ENCODE measurements at places on chromosomes 11 and 22. TPM values are rescaled to one million over a fixed set of nuclear protein-coding genes. Genes with fewer than 3 reads are reported as not detected.

C11orf87 gene
- total RNA-seq, result 0.49 TPM

PICALM gene
- 110 TPM for total RNA-seq

DNA sequence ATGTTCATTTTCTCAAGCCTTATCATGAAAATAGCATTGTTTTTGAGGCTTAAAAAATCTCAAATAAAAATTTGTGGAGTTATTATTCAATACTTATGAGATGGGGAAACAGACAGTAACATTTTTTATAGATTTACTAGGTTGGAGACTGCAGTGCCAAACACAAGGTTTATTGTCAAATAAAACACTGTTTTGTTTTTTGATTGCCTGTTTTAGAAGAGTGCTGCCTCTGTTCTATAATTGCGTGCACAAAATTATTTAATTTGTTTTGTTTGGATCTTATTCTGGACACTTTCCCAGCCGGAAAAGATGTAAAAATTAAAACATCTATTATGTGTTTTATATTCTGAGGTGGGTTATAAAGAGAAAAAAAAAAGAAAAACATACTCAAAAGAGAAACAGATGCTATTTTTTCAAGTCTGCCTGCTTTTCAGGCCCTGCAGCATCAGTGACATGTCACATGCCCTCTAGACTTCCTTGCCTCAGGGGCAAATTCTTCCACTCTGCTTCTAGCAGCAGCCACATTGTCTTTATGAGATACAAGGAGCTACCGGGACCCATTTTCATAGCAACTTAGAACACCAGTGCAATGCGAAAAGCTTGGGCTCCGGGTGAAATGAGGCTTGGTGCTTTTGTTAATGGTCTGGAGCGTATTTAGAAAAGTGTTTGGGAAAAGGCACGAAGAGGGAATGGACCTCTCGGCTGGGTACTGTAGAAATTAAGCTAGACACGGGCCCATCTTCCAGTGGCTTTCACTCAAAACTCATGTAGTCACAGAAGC is 77.5 kb downstream of the EFCAB6 start:
- no peak overlapping the region for H3K27ac ChIP-seq
- H3K27me3 ChIP-seq, result no peaks in the 10 kb centered on the region
- H3K4me1 ChIP-seq, result no peaks in the 10 kb centered on the region
- DNase-seq, result no peak

GRCh38 chr22:30591191-30591587 is 521 bp downstream of the PES1 start:
- H3K4me3 ChIP-seq, result peak overlapping the region; percentile 62
- DNase-seq, result no peak
- peaks cover 18% of the 10 kb centered on the region for H3K27me3 ChIP-seq
- peaks cover 7% of the 10 kb centered on the region for H3K4me1 ChIP-seq
- H3K36me3 ChIP-seq, result peaks cover 22% of the 10 kb centered on the region

- no peak overlapping the region for H3K4me3 ChIP-seq
- no peak overlapping the region for H3K27ac ChIP-seq
- DNase-seq, result no peak
- peaks cover 10% of the 10 kb centered on the region for H3K27me3 ChIP-seq
- no peaks in the 10 kb centered on the region for H3K36me3 ChIP-seq
Measured at GRCh38 chr11:132342408-132342807, 972.0 kb downstream of the NTM start.

- DNase-seq, result no peak
- H3K4me3 ChIP-seq, result no peak overlapping the region
- peaks cover 18% of the 10 kb centered on the region for H3K4me1 ChIP-seq
- no peaks in the 10 kb centered on the region for H3K27me3 ChIP-seq
- no peak overlapping the region for H3K27ac ChIP-seq
- H3K36me3 ChIP-seq, result no peaks in the 10 kb centered on the region
Measured at GRCh38 chr11:47192111-47192510, 5.9 kb upstream of the PACSIN3 start.

- H3K27ac ChIP-seq, result peak overlapping the region; percentile 53
- H3K36me3 ChIP-seq, result peaks cover 17% of the 10 kb centered on the region
- H3K4me1 ChIP-seq, result peaks cover 17% of the 10 kb centered on the region
- no peak overlapping the region for H3K4me3 ChIP-seq
- no peaks in the 10 kb centered on the region for H3K27me3 ChIP-seq
Measured at GRCh38 chr11:116888884-116889549, 51.6 kb upstream of the APOA1 start.
